Stimulated activated CD4-positive, alpha-beta T cell treated with anti-CD3 and anti-CD28 coated beads, TNF-alpha, amount 100 ng/mL, for 1 hour (primary cell): ENCODE measurements at places on chromosomes 16 and 17.

DNA sequence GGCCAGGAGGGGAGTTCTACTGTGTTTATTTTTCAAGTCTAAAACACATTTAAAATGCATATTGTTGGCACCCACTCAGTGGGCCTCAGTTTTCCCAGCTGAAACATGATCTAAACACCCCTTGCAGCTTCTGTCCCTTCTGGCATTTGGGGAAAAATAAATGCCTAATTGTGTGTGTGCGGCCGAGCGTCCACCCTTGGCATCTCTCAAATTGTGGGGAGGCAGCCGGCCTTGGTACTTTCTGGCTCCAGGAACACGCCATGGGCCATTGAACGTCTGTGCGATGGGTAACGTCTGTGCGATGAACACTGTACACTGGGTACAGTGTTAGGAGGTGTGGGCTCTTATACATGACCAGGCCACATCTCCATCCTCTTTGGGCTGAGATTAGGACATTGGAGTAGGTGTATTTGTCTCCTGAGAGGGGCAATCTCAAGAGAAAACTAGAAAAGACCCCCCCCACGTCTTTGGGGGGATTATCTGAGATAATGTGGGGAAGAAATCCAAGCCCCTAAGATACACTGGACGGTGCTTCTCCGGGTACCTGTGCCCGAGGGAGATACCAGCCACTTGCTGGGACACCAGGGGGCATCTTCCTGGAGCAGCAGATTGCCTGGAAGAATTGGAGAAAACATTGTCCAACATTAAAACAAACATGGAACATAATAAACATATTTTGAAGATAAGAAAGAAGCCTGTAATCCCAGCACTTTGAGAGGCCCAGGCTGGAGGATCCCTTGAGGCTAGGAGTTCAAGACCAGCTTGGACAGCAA lies 54.9 kb downstream of the RAB11FIP4 start:
- no peak for DNase-seq

GRCh38 chr17:39380144-39380543 lies 21.3 kb downstream of the FBXL20 start:
- no peak for DNase-seq

DNA sequence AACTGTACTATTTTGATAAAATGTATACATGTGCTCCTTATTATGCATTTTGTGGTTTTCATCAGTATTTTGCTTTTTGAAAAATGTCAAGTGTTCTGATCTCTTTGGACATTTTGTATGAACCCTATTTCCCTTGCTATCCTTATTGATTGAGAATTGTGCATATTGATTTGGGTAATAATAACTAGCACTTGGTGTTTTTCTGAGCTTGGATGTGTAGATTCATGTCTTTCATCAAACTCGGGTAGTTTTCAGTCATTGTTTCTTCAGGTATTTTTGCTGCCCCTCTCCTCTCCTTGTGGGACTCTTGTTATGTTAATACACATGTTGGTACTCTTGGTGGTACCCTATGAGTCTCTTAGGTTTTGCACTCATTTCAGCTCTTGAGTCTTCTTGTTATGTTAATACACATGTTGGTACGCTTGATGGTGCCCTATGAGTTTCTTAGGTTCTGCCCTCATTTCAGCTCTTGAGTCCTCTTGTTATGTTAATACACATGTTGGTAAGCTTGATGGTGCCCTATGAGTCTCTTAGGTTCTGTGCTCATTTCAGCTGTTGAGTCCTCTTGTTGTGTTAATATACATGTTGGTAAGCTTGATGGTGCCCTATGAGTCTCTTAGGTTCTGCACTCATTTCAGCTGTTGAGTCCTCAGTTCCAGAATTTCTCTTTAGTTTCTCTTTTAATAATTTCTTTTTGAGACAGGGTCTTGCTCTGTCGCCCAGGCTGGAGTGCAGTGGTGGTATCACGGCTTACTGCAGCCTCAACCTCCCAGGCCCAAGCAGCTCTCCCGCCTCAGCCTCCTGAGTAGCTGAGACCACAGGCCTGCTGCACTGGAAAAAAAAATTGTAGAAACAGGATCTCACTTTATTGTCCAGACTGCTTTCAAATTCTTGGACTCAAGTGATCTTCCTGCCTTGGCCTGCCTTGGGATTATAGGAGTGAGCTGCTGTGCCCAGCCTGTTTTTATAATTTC lies 19.3 kb downstream of the ZNF750 start:
- DNase-seq, result no peak

GRCh38 chr16:51146256-51146924 lies 4.7 kb downstream of the SALL1 start:
- no peak for DNase-seq

GRCh38 chr17:69245617-69246016 lies 17.0 kb upstream of the ABCA10 start:
- no peak for DNase-seq

- DNase-seq, result no peak
These were observed 268.1 kb downstream of the SOX9 start for GRCh38 chr17:72388765-72389473.

GRCh38 chr17:21674242-21674731 lies 18.0 kb upstream of the KCNJ18 start:
- no peak for DNase-seq

- peak; percentile 30 for DNase-seq
These were observed 521 bp downstream of the C16orf87 start for GRCh38 chr16:46830417-46830901.

- DNase-seq, result no peak
These were observed 175.5 kb downstream of the LGALS9B start for GRCh38 chr17:20291853-20292252.

GRCh38 chr16:19400711-19401110 lies 17.0 kb upstream of the TMC5 start:
- DNase-seq, result no peak

- DNase-seq, result no peak
These were observed 29.8 kb downstream of the PRSS54 start for GRCh38 chr16:58264961-58265479.

DNA sequence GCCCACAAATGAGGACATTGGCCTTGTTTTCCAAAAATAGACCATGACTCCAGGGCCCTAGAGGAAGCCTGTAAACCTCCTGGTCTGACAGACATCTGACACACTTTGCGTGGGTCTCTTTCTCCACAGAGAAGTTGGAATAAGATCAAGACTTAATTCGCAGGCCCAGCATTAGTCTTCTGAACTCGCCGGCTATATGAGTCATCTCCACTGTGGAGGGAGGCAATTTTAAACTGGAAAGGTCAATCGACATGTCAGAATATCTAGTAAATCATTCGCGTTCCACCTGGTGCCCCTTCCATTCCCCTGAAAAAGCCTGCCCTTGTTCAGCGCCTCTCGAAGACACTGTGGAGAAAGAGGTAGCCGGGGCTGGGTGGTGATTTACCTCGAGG lies 140.1 kb downstream of the CLEC16A start:
- DNase-seq, result no peak

- DNase-seq, result no peak
These were observed 541 bp downstream of the GPT2 start for GRCh38 chr16:46884513-46885293.

GRCh38 chr17:15403276-15403939 lies 62.0 kb upstream of the TEKT3 start:
- DNase-seq, result no peak

GRCh38 chr17:80504686-80505413 lies 28.4 kb upstream of the NPTX1 start:
- no peak for DNase-seq

- DNase-seq, result peak; percentile 87
These were observed at the start of gene MLST8 for GRCh38 chr16:2205104-2205966. TSS of gene MLST8 (plus strand) at chr16:2205454. CDS start at chr16:2206086, 632 bp downstream.

GRCh38 chr16:69131167-69131838 lies 1.1 kb downstream of the CHTF8 start:
- no peak for DNase-seq

DNA sequence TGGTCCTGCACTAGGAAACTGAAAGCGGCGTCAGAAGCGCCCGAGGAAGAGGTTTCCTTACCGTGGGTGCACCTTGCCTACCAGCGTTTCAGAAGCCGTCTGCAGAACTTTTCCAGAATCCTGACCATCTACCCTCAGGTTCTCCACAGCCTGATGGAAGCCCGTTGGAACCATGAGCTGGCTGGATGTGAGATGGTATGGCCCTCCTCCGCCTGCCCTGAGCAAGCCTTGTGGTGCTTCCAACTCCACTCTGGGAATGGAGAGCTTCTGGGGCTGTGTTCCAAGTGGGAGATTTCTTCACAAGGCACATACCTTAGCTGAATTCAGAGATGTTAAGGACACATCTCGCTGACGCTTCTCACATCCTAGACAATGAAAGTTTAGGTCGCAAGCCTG lies 51.8 kb upstream of the ENDOV start:
- DNase-seq, result no peak

GRCh38 chr17:15894913-15895658 lies 49.8 kb upstream of the ADORA2B start:
- DNase-seq, result no peak

DNA sequence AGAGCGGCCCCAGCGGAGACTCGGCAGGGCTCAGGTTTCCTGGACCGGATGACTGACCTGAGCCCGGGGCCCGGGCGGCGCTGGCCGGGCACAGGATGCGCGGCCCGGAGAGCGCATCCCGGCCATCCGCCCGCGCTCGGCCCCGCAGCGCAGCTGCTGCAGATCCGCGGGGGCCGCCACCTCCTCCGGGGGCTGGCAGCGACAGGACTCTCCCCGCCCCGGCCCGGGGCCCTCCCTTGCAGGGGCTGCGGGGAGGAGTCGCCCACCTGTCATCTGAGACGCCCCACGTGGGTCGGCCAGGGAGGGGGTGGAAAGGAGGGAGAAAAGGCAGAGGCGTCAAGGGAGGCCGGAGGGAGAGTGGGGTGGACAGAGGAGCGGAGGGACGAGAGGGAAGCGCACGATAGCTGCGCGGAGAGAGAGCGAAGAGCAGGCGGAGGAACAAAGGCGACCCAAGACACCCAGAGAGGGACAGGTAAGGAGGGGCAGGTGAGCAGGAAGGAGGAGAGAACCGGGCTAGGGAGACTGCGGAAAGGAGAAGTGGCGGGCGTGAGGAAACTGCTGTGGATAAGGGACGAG lies 471 bp upstream of the PRKAR1A start:
- DNase-seq, result peak; percentile 47

DNA sequence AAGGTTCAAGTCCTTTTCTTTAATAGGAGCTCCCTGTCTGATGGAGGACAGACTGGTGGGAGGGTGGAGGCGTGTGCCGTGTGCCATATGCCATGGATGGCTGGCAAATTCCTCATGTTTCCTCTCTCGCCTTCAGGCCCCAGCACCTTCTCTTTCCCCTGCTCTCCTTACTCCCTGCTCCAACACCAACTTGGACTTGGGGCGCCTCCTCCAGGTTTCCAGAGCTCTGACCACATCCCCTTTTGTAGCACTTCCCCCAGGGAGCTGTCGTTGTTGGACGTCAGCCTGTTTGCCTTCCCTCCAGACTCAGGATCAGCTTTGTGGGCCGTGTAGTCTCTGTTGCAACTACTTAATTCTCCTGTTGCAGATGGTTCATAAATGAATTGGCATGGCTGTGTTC lies 30.7 kb downstream of the TMC7 start:
- DNase-seq, result no peak

- DNase-seq, result no peak
These were observed 166.5 kb downstream of the NTN1 start for GRCh38 chr17:9187828-9188227.

GRCh38 chr17:7854851-7855659 lies at the start of gene TMEM88:
TSS of gene TMEM88 (plus strand) at chr17:7855066. CDS start at chr17:7855075, 9 bp downstream.
- no peak for DNase-seq

DNA sequence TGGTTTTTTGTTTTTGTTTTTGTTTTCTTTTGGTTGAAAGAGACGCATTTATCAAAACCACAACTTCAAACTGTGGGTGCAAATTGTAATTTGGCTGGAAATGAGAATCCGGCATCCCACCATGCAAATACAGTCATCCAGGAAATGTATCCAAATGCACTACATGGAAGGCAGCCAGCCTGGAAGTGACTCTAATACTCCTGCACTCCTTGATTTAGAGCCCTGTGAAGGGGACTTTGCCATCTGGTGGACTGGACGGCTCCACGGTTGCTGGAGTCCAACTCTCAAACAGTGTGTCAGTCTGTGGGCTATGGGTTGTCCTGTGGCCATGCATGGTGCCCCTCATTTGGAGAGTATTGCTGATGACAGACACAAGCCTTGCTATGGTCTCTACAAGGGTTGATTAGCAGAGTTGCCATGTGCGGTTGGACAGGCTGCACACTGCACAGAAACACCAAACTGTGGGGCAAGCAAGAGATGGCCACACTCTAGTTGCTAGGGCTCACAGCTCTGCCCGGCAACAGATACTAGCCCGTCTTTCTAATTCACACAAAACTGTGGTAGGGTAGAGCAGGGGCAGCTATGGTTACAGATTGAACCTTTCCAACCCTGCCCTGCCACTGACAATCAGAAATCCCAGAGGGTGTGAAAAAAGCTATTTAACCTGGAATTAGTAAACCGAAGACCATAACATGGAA lies 62.4 kb downstream of the VAT1L start:
- DNase-seq, result no peak

DNA sequence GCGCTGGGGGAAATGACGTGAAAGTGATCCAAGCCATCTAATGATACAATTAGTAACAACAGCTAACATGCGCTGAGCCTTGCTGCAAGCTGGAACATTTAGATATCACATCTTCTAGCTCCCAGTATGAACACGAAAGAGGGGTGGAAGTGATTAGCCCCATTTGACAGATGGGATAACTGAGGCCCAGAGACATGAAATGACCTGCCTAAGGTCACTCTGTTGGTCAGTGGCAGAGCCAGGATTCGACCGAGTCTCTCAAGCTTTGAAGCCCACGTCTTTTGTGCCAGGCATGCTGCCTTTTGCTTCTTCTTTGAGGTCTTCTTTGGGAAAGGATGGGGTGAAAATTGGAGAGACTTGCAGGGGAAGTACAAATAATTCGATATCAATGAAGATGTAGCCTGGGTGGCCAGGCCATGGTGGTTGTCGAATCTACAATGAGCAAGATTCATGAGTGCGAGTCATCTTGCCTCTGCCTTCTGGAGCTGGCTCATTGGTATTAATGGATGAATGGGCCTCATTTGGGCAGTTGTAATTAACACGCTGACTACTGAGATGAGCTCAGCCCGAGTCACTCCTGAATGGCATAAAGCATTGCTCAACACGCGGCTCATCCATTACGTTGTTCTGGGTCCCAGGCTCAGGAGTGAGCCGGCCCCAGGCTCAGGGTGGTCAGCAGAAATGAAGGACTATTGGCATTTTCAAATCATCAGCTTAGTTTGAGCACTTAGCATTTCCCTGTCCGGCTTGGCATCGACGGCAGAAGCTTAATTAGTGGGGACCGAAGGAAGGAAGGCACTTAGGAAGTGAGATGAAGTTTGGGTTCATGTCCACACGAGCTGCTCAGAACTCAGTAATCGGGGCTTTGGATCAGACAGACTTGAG lies 28.0 kb upstream of the GPRC5B start:
- no peak for DNase-seq

GRCh38 chr16:11667824-11668622 lies at the start of gene SNN:
TSS of gene SNN (plus strand) at chr16:11668455. CDS start at chr16:11676060, 7,605 bp downstream.
- peak; percentile 84 for DNase-seq

DNA sequence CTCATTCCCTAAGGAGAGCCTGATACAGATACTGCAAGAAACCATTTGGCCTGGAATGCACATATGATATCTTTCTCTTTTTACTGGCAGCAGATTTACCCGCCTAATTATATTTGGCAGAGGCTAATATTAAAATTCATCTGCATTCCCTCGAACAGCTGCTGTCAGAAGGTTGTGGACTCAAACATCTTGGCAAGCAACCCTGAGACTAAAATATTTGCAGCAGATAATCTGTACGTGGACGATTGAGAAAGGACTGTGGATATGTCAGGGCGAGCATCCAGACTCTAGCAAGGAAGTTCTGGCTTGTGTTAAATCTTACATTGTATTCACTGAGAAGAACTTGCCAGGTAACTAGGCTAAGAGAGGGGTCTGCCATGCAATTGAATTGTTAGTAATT lies 65.2 kb downstream of the SNX20 start:
- DNase-seq, result no peak

GRCh38 chr16:50950955-50951354 lies 200.1 kb downstream of the SALL1 start:
- DNase-seq, result no peak
